ENCODE measurements at places on chromosomes 1 and 21.

GRCh38 chr1:111958075-111958474 lies 31.4 kb downstream of the KCND3 start:
- DNase-seq = no peak

- DNase-seq = peak; percentile 84
Observed at GRCh38 chr1:170807432-170807831, 127.9 kb upstream of the MROH9 start.

GRCh38 chr1:180849031-180849775 lies 63.5 kb upstream of the KIAA1614 start:
- no peak for DNase-seq

- DNase-seq = no peak
Observed at GRCh38 chr1:11800756-11801433, 4.9 kb downstream of the MTHFR start.

DNA sequence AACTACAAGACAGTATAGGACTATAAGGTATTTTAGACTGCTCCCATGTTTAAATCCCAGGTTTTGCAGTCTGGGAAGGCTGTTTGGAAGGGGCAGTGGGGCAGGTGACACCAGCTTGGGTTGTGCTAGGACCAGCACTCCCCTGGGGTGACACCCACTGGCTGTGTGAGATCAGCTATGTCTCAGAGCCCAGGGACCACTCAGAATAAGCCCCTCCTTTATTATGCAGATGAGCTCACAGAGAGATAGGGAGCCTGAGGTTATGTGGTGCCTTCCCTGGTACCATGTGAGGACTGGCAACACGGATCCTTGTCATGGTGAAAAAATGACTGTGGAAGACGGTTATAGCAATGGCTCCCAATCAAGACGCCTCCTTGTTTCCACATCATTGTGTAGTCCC lies 71.0 kb downstream of the NENF start:
- DNase-seq = no peak

DNA sequence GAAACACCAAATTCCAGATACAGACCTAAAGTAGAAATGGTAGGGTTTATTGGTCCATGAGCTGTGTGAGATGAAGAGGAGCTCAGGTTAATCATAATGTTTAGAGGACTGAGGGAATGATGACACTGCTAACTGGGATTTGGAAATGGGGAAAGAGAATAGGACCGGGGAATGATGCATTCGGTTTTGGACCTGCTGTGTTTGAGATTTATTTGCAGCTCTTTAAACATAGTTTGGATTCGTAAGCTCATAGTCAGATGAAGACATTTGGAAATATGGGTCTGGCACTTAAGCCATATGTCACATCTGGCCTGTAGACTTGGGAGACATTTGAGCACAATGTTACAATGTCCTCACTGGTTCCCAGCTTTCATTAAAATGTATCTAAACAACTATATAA lies 127.9 kb upstream of the DUSP10 start:
- peak; percentile 85 for DNase-seq

- DNase-seq = no peak
Observed at GRCh38 chr1:95113684-95114083, 3.5 kb upstream of the TLCD4 start.

- no peak for DNase-seq
Observed at GRCh38 chr1:30684259-30684658, 39.1 kb downstream of the MATN1 start.

DNA sequence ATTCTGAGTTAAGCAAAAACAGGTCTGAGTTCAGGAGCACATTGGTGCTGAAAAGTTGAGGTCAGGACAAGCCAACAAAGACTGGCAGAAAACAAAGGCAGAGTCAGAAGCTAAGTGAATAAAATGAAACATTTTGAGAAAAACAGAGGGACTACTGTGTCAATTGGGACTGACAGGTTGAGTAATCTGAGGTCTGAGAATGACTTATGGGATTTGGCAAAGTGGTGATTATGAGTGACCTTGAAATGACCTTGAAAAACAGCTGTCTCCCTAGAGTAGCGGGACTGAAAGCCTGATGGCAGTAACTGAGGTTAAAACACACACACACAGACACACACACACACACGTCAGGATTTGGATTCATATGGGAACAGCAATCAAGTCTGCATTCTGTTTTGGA lies 8.8 kb upstream of the COG2 start:
- DNase-seq = no peak

GRCh38 chr1:202283379-202283844 lies 58.3 kb downstream of the UBE2T start:
- peak; percentile 75 for DNase-seq

DNA sequence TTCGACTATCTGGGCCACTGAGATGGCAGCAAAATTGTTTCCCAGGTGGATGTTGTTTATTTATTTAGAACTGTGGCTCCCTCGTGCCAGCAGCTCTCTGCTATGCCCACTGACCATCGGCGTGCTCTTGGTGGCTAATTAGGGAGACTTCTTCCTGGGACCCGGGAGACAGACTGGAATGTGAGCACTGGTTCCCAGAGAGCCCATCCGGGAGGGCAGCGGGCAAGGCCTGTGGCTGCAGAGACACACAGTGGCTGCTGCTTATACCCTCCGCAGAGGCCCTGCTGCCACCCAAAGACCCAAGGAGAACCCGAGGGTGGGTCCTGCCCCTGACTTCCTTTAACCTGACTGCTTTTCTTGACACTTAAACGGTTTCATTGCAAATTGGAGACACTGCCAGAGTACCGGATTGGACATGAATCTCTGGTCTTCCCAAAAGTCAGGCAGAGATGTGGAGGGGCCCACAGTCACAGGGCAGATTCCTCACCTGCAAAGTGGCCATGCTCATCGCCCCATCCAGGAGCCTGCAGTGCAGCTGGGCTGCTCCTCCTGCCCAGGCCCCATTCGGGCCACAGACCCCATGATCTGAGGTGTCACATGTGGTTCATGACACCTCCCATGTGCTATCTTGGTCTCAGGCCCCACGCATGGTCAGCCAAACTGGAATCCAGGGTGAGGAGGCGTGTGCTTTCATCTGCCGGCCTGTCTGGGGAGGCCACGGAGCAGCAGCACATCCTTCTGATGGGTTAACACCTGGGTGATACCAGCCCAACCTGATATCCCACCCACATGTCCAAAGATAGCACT lies 5.7 kb upstream of the MATN1 start:
- no peak for DNase-seq

DNA sequence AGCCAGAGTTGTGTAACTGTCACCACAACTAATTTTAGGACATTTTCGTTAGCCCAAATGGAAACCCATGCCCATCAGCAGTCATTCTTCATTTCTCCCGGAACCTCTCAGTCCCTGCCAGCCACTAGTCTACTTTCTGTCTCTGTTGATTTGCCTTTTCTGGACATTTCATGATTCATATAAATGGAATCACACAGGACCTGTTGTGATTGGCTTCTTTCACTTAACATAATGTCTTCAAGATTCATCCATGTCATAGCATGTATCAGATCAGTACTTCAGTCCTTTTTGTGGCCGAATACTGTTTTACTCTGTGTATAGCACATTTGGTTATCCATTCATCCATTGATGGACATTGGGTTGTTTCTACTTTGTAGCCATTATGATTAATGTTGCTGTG lies 7.1 kb downstream of the SLC66A1 start:
- DNase-seq = peak; percentile 22

- no peak for DNase-seq
Observed at GRCh38 chr1:38992412-38993111, 1.5 kb downstream of the AKIRIN1 start.

GRCh38 chr1:174358344-174358743 lies 89.4 kb upstream of the GPR52 start:
- no peak for DNase-seq

GRCh38 chr1:187326557-187326956 lies 497.8 kb downstream of the PLA2G4A start:
- DNase-seq = peak; percentile 24
